Cortex of kidney (tissue), 1 donor: ENCODE measurements at places on chromosomes 5 and 9.

GRCh38 chr5:80442742-80443141 is 34.9 kb downstream of the ZFYVE16 start:
- DNase-seq = no peak

- DNase-seq = no peak
These were observed 37.7 kb upstream of the ICE1 start for GRCh38 chr5:5384660-5385330.

DNA sequence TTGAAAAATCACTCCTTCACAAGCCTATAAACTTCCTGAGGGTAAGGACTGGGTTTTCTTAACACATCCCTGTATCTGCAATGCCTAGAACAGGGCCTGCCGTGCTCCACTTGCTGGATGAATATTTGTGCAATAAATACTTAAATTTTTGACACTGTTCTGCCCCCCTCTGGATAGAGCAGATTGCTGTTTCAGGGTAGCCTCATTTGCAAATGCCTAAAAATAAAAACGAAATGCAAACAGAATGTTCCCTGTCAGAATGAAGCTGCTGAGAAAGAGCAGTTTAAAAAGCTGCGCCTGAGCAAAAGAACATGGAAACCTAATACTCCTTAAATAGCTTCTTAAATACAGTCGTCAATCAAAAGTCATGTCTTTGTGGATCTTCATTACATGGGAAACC is 385.3 kb downstream of the PRELID2 start:
- no peak for DNase-seq

- DNase-seq = no peak
These were observed 363.4 kb downstream of the NPR3 start for GRCh38 chr5:33074548-33074947.

GRCh38 chr9:129414377-129414992 is 206.4 kb downstream of the C9orf50 start:
- DNase-seq = no peak

GRCh38 chr5:120091376-120091948 is 372.6 kb upstream of the PRR16 start:
- DNase-seq = no peak

- DNase-seq = no peak
These were observed 43.5 kb upstream of the UBAC1 start for GRCh38 chr9:136004712-136005111.

DNA sequence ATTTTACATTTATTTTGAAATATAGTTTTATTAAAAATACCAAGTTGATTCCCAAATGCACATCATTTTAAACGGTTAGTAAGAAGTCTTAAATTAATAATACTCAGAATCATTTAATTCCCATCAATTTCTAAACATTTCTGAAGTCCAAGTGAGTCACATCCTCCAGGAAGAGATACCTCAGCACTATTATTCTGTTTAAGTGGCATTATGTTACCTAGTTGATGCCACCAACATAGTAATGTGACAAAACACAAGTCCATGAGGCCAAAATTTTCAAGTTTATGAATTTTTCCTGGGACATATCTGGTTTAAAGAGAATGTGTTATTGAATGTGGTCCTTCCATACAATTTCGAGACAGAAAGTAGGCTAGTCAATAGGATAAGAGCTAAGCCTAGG is 1348.3 kb upstream of the CDH9 start:
- no peak for DNase-seq

DNA sequence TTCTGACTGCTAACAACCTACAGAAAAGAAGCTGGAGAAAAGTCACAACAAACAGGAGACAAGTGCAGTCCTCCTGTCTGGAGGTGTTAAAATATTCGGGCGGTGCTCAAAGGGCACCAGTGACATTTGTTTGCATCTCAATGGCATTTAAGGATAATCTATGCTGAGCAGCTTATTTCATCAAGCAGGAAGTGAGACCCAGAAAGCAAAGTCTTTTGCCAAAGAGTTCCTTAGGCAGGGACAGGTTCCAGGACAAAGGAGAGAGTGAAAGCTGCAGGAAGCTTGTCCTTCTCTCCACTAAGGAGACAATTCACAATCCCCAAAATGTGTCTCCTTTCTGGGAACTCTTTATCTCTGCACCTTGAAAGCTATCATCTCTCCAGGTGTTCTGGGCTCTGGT is 38.7 kb upstream of the CDK20 start:
- no peak for DNase-seq

GRCh38 chr5:78095125-78095524 is 199.4 kb downstream of the AP3B1 start:
- DNase-seq = no peak

GRCh38 chr5:26807231-26808199 is 230.9 kb downstream of the CDH9 start:
- DNase-seq = no peak

DNA sequence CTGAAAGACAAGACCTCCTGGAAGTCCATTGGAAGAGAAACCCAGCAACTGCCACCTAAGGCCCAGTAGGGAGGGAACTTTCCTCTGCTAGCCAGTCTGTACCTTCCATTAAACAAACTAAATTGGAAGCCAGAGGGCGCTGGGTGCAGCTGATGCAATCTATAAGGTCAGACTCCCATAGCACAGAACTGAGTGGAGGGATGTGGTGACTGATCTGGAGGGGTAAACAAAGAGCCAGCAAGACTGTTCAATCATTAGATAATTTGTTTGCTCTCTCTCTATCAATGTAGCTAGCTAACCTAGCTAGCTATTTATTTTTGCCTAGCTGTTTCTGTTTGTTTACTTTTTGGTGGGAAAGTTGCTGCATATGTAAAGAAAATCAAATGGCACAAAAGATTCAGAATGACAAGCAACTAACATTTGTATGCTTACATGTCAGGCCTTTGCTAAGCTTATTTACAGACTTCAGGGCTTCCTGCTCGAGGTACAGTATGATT is 291.8 kb upstream of the DAB2 start:
- no peak for DNase-seq

- DNase-seq = no peak
These were observed 70.9 kb upstream of the NIPAL4 start for GRCh38 chr5:157389103-157389502.

GRCh38 chr9:122322553-122322952 is 48.3 kb upstream of the PTGS1 start:
- DNase-seq = no peak

DNA sequence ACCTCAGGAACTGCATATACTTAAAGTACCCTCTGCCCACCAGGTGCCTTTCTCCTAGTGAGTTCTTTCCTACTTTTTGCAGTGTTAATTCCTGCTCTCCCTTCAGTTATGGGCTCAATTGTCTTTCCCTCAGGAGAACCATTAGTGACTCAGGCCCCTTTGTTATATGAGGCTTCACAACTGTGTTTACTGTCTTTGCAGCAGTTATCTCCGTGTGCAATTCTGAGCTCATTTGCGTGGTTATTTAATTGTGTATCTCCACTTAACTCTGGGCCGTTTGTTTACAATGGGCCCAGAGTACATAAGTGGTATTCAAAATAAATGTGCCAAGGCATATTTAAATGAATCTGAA is 9.6 kb downstream of the FBXO38 start:
- no peak for DNase-seq

DNA sequence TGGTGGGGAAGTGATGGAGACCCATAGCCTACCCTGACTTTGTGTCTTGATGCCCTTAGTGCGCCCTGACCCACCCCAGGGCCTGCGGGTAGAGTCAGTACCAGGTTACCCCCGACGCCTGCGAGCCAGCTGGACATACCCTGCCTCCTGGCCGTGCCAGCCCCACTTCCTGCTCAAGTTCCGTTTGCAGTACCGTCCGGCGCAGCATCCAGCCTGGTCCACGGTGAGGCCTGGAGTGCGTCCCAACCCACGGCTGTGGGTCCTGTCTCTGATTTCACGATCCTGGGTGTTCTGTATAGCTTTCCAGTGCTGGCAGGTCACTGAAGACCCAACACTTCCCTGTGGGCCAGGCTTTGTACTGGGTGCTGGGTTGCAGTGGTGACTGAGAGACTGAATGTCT is 4.0 kb downstream of the CCL27 start:
- no peak for DNase-seq

DNA sequence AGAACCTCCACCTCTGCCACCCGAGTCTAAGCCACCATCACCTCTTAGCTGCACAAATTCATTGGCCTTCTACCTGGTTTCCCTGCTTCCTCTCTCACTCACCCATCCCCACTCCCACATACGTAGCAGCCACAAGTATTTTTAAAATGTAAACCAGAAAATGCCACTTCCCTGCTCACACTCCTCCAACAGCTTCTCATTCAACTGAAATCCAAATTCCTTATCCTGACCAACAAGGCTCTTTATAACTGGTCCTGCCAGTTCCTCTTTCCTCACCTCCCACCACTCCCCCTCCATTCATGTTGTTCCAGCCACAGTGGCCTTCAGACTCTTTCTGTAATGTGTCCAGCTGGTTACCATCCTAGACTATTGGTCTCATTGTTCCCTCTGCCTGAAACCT is 25.0 kb upstream of the PALM2AKAP2 start:
- DNase-seq = no peak
